ENCODE measurements at places on chromosomes 1 and 21.

GRCh38 chr1:235315173-235315572 is 12.8 kb downstream of the ARID4B start:
- DNase-seq, result no peak

DNA sequence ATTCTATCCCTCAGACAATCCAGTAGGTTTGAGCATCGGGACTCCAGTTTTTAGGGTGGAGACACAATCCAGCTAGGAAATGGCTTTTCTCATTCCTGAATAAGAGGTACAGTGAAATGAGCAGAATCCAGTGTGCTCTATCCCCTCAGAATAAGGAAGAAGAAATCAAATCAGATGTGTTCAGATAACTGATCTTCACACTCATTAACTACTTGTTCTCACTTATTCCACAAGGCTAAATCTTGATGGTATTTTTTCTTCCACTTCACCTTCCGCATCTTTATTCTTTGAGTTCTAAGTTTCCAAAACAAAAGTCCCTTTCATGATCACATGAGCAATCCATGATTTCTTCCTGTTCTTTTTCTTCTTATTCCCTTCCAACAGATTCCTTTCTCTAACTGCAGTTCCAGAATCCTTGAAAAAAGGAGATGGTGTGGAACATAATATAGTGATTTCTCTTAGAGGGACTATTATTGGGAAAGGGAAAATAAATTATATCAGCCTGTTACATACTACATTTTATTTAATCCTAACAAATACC is 1.7 kb downstream of the SYT11 start:
- no peak for DNase-seq

DNA sequence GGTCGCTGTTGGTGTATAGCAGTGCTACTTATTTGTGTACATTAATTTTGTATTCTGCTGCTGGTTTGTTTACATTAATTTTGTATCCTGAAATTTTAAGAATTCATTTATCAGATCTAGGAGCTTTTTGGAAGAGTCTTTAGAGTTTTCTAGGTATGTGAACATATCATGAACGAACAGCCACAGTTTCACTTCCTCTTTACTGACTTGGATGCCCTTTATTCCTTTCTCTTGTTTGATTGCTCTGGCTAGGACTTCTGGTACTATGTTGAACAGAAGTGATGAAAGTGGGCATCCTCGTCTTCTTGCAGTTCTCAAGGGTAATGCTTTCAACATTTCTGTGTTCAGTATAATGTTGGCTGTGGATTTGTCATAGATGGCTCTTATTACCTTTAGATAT is 1757.9 kb downstream of the BRINP3 start:
- no peak for DNase-seq

DNA sequence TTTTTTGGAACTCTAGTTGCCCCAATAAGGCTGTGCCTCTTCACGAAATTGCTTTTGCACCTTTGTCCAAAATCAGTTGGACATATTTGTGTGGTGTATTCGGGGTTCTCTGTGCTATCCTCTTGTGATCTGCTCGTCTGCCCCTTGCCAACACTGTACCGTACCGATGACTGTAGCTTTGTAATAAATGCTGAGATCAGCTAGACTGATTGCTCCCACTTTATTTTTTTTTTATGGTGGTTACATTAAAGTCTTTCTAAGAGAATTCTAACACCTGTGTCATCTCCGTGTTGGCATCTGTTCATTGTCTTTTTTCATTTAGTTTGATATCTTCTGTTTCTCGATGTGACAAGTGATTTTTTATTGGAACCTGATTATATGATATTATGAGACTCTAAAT is 94.1 kb downstream of the ADARB1 start:
- no peak for DNase-seq

DNA sequence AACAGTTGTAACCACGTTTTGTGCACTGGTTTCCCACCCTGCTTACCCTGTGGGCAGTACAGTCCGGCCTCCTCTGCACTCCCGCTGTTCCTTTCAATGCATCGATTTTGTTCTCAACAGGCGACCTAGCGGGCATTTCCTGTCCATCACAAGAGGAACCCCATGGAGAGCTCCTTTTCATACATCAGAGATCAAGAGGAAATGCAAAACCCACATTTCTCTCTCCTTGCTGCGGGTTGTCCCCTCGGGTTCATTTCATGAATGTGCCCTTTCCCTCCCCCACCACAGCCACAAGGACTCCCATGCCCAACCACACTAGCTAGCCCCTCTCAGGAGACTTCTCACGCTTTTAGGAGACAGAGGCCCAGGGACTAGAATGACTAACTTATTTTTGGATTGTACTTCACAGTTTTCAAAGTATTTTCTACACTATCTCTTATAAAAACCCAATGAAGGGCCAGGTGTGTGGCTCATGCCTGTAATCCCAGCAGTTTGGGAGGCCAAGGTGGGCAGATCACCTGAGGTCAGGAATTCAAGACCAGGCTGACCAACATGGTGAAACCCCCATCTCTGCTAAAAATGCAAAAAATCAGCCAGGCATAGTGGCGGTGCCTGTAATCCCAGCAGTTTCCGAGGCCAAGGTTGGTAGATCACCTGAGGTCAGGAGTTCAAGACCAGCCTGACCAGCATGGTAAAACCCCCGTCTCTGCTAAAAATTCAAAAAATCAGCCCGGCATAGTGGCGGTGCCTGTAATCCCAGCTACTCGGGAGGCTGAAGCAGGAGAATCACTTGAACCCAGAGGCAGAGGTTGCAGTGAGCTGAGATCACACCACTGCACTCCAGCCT is 18.4 kb downstream of the ATP1A4 start:
- DNase-seq, result no peak

- DNase-seq, result no peak
Measured at GRCh38 chr1:89169166-89169565, 6.6 kb downstream of the GBP7 start.

DNA sequence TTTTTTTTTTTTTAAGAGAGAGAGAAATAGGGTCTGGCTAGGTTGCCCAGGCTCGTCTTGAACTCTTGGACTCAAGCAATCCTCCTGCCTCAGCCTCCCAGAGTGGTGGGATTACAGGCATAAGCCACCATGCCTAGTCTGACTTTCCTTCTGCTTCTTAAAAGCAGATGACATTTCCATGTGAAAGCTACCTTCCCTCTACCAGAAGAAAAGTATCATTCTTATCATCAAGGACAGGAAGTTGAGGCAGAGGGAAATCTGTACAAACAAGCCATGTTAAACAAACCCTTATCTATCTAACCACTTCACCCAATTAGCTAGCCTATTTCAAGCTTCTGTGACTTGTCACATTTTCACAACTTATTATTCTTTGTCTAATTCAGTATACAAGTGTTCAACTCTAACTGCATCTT is 54.8 kb downstream of the SAMSN1 start:
- peak; percentile 65 for DNase-seq

DNA sequence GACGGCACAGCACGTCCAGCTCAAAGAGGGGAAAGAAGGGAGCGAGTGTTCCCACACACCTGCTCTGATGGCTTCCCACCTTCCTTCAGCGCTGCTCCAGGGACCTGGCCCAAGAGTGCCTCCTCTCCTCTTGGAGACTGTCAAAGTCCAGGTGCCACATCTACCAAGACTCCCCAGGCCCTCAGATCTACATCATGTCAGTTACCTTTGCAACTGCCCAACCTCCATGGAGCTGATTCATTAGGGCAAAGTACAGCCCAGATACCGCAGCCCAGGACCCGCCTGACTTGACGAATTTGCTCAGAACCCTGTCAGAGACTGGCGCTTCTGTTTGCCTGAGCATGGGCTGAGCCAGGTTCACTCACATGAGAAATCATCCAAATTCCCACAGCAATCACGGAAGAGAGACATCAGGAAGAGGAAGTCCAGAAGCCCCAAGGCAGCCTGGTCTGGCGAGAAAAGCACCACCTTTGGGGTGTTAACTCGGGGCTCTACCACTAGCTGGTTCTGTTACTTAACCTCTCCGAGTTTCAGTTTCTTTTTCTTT is at the start of gene SEC16B:
TSS of gene SEC16B (minus strand) at position 234 of the 547 bp plus-strand sequence. CDS start 2,077 bp downstream, outside the sequence.
- DNase-seq, result no peak

DNA sequence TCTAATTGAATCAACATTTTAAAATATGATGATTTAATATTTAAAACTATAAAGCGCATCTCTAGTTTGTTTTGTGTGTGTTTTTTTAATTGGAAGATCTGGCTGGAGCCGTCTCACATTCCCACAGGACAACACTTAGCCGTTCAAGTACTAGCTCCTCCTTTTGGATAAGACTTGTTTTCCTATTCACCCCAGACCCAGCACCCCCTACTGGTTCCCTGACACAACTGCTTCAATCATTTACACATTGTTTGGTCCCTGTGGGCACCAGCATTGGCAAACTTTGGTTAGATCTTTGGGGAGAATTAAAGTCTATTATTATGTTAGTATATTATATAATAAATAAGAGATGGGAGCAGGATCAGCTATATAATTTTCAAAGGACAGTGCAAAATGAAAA is 34.5 kb downstream of the TYW3 start:
- DNase-seq, result peak; percentile 59

DNA sequence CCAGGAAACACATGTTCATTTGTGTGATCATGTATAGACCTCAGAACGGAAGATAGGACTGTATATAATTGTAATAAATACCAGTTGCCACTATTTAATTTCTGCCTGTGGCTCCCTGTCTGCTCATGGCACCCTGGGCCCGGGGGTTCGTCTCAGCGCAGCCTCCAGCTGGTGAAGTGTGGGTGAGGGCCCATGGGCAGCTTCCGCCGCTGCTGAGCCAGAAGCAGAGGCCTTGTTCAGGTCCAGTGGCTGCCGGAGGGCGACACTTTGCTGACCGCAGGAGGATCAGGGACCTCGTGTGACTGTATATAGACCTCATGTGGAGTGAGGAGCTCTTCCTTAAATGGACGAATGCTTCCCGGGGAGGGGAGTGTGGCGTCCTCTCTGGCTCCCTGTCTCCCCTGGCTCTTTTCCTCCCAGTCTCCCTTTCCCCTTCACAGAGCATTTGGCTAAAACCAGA is 155.9 kb downstream of the PEX14 start:
- DNase-seq, result no peak

GRCh38 chr1:26752519-26752918 is 35.2 kb upstream of the PIGV start:
- DNase-seq, result no peak

DNA sequence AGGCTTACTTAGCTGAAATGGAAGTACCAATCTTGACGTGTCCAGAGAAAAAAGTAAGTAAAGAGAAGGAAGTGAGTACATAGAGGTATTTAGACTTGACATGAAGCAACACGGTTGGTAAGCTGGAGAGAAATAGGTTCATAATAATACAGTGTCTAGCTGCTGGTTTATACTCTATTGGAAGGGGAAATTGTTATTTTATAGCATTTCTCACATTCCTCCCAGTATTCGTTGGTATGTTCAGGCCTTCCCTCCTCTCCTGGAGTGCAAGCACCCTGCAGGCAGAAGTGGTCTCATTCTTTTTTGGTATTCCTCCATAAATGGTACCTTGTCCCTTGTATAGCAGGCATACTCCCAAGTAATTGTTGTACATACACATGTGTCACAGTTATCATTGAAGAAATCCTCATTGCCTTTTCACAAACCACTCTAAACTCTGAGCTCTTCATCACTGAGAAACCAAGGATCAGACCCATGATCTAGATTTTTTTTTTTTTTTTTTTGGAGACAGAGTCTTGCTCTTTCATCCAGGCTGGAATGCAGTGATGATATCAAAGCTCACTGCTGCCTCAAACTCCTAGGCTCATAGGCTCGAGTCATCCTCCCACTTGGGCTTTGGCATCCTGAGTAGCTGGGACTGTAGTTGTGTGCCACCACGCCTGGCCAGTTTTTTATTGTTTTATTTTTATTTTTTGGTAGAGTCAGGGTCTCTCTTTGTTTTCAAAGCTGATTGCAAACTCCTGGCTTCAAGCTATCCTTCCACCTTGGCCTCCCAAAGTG is 9.8 kb upstream of the IPO9 start:
- no peak for DNase-seq
